Immature natural killer cell (primary cell): ENCODE measurements at places on chromosomes 3 and 15.

DNA sequence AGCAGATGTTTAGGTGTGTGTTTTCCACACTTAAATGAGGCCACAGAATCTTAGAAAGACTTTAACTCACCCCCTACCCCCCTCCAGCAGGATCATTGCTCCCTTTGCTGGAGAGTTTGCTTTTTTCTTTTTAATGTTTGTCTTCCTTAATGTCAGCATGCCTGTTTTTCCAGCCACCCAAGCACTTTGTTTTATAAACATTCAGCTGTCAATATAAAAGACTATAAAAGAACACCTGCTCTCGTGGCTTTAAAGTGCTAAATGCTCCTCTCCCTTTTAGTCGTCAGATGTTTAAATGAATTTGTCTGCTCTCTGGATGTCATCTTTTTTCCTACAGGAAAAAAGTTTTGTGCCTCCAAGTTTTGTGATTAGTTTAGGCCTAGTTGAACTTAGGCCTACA is 61.7 kb downstream of the SIDT1 start:
- DNase-seq, result no peak

DNA sequence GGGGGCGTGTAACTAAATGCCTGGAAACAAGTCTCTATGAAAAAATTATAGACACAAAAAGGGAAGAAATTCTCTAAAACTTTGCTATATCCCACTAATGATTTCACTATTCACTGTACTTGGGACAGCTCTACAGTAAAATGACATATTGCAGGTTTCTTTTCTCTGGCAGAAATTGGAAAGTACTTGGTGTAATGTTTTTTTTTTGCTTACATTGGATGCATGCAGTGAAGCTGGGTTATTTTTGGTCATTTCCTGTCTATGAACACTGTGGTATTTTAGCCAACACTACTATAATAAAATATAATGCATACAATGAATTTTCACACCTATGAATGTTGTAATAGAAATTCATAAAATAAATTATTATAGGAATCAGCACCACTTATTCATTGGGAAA is 109.7 kb downstream of the LRRC49 start:
- DNase-seq, result no peak

GRCh38 chr3:160973067-160973809 is 131.9 kb downstream of the B3GALNT1 start:
- DNase-seq, result no peak

- no peak for DNase-seq
Measured at GRCh38 chr3:122767540-122768372, 25.9 kb downstream of the HSPBAP1 start.
